Body of pancreas (tissue), 4 donors: ENCODE measurements at places on chromosomes 16 and 17.

DNA sequence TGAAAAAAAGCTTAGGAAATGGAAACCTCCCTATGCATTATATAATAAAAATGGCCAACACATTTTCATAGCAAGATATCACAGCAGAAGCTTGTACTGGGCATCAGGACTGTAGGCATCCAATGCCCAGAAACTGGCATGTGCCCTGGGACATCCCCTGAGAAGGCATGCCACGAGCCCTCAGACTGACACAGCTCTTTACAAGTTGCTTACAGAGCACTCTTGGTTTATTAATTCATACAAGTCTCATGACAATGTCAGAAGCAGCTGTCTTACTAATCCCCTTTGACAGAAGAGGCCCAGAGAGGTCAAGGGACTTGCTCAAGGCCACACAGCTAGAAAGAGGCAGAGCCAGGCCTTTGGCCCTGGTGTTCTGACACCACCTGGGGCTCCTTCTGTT, 5.6 kb upstream of the CCL2 start:
- peaks cover 69% of the 10 kb centered on the region for H3K4me1 ChIP-seq
- H3K27ac ChIP-seq = peak overlapping the region; percentile 53
- no peaks in the 10 kb centered on the region for H3K27me3 ChIP-seq
- DNase-seq = no peak
- H3K36me3 ChIP-seq = no peaks in the 10 kb centered on the region
- no peak overlapping the region for H3K4me3 ChIP-seq

GRCh38 chr16:16030449-16030848, 81.0 kb downstream of the ABCC1 start:
- H3K27ac ChIP-seq = no peak overlapping the region
- no peaks in the 10 kb centered on the region for H3K36me3 ChIP-seq
- H3K4me3 ChIP-seq = no peak overlapping the region
- no peak for DNase-seq
- peaks cover 16% of the 10 kb centered on the region for H3K4me1 ChIP-seq

- no peaks in the 10 kb centered on the region for H3K36me3 ChIP-seq
- peaks cover 5% of the 10 kb centered on the region for H3K4me1 ChIP-seq
- H3K4me3 ChIP-seq = no peak overlapping the region
- no peak overlapping the region for H3K27ac ChIP-seq
- no peak for DNase-seq
Observed at GRCh38 chr17:81672504-81672903, 6.0 kb downstream of the CCDC137 start.

DNA sequence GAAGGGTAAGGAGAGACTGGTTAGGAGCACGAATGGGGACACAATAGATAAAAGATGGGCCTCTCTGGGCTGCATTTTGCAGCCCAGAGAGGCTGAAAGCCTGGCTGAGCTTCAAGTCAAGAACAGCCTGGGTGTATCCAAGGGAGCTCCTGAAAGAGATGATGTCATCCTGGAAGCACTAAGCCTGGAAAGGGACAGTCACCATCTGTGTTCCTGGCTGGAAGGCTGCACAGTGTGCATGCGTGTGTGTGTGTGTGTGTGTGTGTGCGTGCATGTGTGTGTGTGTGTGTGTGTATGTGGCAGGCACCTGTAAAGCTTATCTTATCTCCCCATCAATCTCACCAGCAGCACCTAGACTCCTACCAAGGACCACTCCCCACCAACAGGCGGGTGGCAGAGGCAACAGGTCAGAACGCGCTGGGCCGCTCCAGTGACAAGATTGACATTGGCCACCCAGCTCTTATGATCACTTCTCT, 44.1 kb downstream of the COG7 start:
- DNase-seq = peak; percentile 74
- H3K4me1 ChIP-seq = peaks cover 8% of the 10 kb centered on the region
- H3K36me3 ChIP-seq = no peaks in the 10 kb centered on the region
- H3K27me3 ChIP-seq = no peaks in the 10 kb centered on the region
- H3K4me3 ChIP-seq = no peak overlapping the region
- H3K27ac ChIP-seq = peak overlapping the region; percentile 24

GRCh38 chr16:739560-740458, 988 bp downstream of the CIAO3 start:
- no peaks in the 10 kb centered on the region for H3K27me3 ChIP-seq
- peaks cover 21% of the 10 kb centered on the region for H3K4me1 ChIP-seq
- peak overlapping the region; percentile 85 for H3K4me3 ChIP-seq
- DNase-seq = no peak
